ENCODE measurements at places on chromosomes 11 and 22.
A peak's percentile ranks its signal among the peaks of the same experiment; 100 is the strongest.

- no peaks in the 10 kb centered on the region for H3K4me1 ChIP-seq
- no peak for DNase-seq
- no peaks in the 10 kb centered on the region for H3K27me3 ChIP-seq
- H3K36me3 ChIP-seq, result no peaks in the 10 kb centered on the region
- no peak overlapping the region for H3K4me3 ChIP-seq
These were observed 63.5 kb downstream of the LUZP2 start for GRCh38 chr11:24560324-24560723.

DNA sequence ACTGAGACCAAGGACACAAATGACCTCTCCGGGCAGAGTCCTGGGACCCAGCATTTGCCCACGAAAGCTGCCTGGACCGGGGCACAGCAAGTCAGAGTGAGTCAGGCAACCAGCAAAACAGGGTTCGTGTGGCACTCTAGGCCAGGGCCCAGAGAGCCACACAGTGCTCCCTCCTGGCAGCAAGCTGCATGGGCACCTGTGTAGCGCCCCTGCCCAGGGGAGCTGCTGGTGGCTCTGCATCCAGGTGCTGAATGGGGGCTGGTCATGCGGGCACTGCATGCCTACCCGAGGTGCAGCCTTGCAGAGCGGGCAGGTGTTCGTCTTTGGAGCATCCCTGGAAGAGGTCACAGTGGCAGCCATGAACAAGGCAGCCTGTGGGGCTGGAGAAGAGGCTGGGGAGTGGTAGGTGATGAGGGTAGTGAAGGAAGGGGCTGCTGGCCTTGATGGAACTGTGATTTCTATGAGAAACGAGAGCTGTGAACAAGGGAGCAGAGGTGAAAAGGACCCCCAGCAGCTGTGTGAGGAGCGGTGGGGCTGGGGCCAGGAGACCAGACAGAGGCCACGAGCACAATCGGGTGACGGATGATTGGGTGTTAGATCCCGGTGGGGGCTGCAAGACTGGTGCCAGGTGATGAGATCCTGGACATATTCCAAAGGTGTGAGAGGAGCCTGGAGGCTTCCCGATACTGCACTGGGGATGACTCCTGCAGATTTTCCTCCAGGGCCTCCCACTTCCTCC, 63.3 kb downstream of the DGCR2 start:
- H3K27me3 ChIP-seq, result no peaks in the 10 kb centered on the region
- no peak overlapping the region for H3K27ac ChIP-seq
- H3K4me3 ChIP-seq, result no peak overlapping the region
- H3K36me3 ChIP-seq, result peaks cover 38% of the 10 kb centered on the region
- no peaks in the 10 kb centered on the region for H3K4me1 ChIP-seq

DNA sequence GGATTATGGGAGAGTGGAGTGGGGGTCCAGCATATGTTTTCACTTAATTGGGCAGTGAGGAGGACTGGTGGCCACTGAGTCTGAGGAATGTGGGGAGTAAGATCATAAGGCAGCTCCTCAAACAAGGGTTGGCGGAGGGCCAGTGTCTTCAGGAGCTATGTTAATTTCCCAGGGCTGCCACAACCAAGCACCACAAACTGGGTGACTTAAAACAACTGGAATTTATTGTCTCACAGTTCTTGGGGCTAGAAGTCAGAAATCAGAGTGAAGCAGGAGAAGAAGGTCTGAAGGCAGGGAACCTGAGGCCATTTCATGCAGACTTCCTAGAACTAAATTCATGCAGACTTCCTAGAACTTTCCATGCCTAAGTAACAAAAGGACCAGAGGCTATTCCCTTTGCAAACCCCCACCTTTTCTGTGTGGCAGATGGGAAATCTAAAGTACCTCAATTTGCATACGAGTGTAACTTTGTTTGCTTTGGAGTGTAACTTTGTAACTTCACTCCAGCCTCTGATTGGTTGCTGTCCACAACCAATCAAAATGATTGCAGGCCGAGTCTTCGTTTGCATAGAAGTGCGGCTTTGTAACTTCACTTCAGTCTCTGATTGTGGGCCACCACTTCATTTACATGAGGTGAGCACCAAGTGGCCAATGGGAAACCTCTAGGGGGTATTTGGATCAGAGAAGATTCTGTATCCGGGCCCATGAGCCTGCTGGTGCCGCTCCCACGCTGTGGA, 50.5 kb upstream of the ZBED5 start:
- no peak for DNase-seq
- H3K27ac ChIP-seq, result no peak overlapping the region
- H3K4me3 ChIP-seq, result no peak overlapping the region
- no peaks in the 10 kb centered on the region for H3K36me3 ChIP-seq
- no peaks in the 10 kb centered on the region for H3K27me3 ChIP-seq

- H3K36me3 ChIP-seq, result no peaks in the 10 kb centered on the region
- H3K27me3 ChIP-seq, result no peaks in the 10 kb centered on the region
- H3K27ac ChIP-seq, result no peak overlapping the region
- no peak overlapping the region for H3K4me3 ChIP-seq
These were observed 368.6 kb downstream of the TBC1D22A start for GRCh38 chr22:47130883-47131631.

GRCh38 chr11:129911298-129911697, 15.9 kb upstream of the NFRKB start:
- peaks cover 15% of the 10 kb centered on the region for H3K36me3 ChIP-seq
- H3K4me3 ChIP-seq, result no peak overlapping the region
- H3K27me3 ChIP-seq, result no peaks in the 10 kb centered on the region
- no peak for DNase-seq

GRCh38 chr22:22554587-22555284, 4.3 kb downstream of the PRAME start:
- no peaks in the 10 kb centered on the region for H3K27me3 ChIP-seq
- H3K4me1 ChIP-seq, result peaks cover 8% of the 10 kb centered on the region
- H3K36me3 ChIP-seq, result no peaks in the 10 kb centered on the region
- H3K27ac ChIP-seq, result peak overlapping the region; percentile 39
- DNase-seq, result no peak

DNA sequence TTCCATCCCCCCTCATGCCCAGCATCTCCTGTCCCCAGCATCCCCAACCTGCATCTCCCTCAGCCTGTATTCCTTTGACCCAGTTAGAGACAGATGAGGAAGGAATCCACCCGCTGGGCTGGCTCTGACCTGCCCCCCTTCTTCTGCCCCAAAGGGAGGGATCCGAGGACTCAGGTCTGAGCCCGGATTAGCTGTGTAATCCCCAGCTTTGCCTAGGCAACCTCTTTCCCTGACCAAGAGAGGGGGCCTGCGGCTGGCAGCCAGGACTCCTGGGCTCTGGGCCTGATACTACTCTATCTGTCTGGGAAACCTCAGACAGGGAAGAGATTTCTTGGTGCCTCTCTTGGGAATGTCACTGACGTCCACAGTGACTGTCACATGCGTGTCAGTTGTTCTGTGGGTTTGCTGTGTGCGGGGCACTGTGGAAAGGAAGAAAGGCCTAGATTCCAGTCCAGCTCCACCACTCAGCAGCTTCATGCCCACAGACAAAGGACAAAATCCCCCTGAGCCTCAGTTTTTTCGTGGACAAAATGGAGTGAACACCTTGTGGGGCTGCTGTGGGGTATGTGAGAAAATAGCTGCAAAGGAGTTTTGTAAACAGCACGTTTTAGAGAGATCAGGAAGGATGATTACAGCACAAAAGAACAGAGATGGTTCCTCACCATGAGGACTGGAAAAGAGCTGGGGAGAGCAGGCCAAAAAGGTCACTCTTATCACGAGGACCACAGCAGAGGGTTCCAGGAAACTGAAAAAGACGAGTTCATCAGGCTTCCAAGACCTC, 1.3 kb upstream of the NDUFV1 start:
- H3K4me1 ChIP-seq, result peaks cover 18% of the 10 kb centered on the region
- no peak for DNase-seq
- H3K36me3 ChIP-seq, result peaks cover 14% of the 10 kb centered on the region
- H3K27me3 ChIP-seq, result no peaks in the 10 kb centered on the region
- H3K4me3 ChIP-seq, result no peak overlapping the region

- no peaks in the 10 kb centered on the region for H3K36me3 ChIP-seq
- H3K4me3 ChIP-seq, result no peak overlapping the region
- no peak overlapping the region for H3K27ac ChIP-seq
- no peak for DNase-seq
- H3K4me1 ChIP-seq, result no peaks in the 10 kb centered on the region
These were observed 298.8 kb upstream of the TENM4 start for GRCh38 chr11:79739591-79739990.

GRCh38 chr11:72637926-72638325, 36.3 kb downstream of the PDE2A start:
- H3K27ac ChIP-seq, result no peak overlapping the region
- DNase-seq, result no peak
- H3K4me1 ChIP-seq, result peaks cover 5% of the 10 kb centered on the region
- H3K27me3 ChIP-seq, result peaks cover 26% of the 10 kb centered on the region

- H3K27ac ChIP-seq, result no peak overlapping the region
- no peaks in the 10 kb centered on the region for H3K27me3 ChIP-seq
- H3K4me1 ChIP-seq, result no peaks in the 10 kb centered on the region
- H3K36me3 ChIP-seq, result no peaks in the 10 kb centered on the region
These were observed 113.7 kb upstream of the NECTIN1 start for GRCh38 chr11:119842731-119843130.

DNA sequence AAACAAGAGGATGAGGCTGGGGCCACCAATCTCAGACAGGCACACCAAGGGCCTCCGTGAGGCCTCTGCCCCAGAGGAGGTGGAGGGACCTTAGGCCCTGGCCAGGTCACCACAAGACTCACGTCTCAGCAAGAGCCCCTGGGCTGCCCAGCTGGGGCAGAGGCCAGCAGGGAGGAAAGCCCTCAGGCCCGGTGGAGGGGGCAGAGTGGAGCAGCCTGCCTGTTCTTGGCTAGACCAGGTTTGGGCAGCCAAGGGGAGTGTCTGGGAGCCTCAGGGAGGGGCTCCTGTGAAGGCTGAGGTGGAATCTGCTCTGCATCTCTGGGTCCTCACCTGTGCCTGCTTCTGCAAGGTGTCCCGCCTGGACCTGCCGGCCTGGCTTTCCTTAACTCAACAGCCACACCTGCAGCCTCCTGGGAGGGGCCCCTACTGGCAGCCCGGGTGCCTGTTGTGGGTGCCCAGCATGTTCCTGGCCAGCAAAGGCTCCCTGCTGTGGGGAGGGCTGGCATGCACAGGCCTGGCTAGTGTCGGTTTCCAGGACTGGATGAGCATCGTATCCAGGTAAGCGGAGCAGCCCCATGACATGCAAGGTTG, 11.9 kb downstream of the TTLL12 start:
- no peaks in the 10 kb centered on the region for H3K4me1 ChIP-seq
- peaks cover 2% of the 10 kb centered on the region for H3K36me3 ChIP-seq
- no peak overlapping the region for H3K4me3 ChIP-seq
- no peak for DNase-seq
- H3K27ac ChIP-seq, result no peak overlapping the region

DNA sequence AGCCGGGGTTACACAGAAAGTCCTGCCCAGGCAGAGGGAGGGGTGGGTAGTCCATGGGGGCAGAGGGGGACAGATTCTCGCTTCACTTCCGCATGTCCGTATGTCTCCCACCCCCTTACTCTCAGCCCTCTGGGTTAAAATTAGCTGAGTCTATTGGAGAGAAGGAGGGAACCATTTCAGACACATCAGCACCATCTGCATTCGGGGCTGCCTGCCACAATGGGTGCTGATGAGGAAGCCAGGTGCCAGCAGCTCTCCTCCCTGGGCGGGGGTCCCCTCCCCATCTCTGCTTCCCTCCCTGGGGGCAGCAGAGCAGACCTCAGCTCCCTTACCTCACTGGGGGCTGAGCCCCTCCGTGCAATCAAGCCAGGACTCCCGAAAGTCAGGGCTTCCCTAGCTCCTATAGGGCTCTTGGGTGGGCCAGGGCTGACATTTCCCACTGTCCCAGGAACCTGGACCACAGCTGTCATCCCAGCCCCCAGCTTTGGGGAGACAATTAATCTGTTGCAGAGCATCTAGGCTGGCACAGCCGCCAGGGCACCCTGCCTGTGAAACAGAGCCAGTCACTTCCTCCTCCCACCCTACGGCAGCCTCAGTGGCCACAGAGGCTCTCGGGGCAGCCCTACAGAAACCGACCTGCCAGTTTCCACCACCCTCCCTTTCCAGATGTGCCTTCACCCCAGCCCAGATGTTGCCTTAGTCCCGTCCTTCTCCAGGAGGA, 67.3 kb downstream of the PDE2A start:
- H3K4me1 ChIP-seq, result no peaks in the 10 kb centered on the region
- DNase-seq, result no peak
- no peak overlapping the region for H3K27ac ChIP-seq
- peaks cover 4% of the 10 kb centered on the region for H3K27me3 ChIP-seq
- no peak overlapping the region for H3K4me3 ChIP-seq

GRCh38 chr11:73114835-73115220, 27.3 kb downstream of the FCHSD2 start:
- no peaks in the 10 kb centered on the region for H3K27me3 ChIP-seq
- no peak overlapping the region for H3K4me3 ChIP-seq
- no peaks in the 10 kb centered on the region for H3K36me3 ChIP-seq
- DNase-seq, result no peak
- no peaks in the 10 kb centered on the region for H3K4me1 ChIP-seq
- no peak overlapping the region for H3K27ac ChIP-seq

DNA sequence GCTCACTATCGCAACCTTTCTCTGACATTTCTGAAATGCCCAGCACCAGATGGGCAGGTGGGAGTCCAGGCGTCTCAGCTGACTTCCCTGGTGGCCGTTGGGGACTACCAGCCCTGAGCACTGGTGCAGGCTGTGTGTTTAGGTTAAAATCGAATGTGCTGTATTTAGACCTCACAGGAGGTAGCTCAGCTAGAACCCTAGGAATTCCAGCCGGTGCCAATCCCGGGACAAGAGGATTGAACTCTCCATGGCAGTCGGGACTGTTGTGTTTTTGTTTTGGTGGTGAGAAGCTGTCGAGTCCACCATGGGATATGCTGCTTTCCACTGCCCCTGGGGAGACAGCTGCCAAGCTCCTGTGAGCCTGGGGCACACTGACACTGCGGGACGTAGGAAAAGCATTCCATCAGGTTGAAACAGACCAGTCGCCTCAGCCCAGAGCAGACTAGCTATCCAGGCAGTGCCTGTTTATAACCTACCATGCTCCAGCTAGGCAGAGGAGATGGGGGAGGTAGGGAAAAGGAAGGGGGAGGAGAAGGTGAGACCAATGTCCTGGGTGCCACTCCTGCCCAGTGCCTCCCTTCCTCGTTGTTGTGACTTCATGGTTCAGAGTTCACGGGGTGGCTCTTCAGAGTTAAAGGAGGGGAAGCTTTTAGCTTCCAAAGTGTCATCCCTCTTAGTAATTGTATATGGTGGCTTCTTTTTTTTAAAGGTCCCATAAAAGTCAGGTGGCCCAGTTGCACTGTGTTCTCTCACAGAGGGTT, 53.0 kb downstream of the MICAL2 start:
- DNase-seq, result no peak
- H3K4me3 ChIP-seq, result no peak overlapping the region
- peaks cover 8% of the 10 kb centered on the region for H3K36me3 ChIP-seq
- no peak overlapping the region for H3K27ac ChIP-seq

DNA sequence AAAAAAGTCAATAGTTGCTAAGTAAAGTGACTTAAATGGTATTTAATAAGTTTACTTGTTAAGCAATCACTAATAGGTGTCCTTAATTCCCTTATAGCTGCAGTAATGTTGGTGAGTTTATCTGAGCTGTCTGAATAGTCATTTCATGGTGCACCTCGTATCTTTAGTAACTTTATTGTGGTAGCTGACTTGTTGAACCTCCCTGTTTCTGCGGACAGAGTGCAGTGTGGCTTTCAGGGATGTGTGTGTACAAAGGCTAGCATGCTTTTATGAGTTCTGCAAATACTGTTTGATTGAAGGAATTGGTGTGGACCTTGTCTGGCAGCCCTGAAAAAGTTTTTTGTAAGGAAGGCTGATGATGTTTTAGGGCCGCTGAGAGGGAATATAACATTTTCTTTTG, 2.6 kb downstream of the ZNRF3 start:
- H3K4me1 ChIP-seq, result peaks cover 16% of the 10 kb centered on the region
- no peaks in the 10 kb centered on the region for H3K36me3 ChIP-seq
- no peak for DNase-seq
- H3K27ac ChIP-seq, result no peak overlapping the region

GRCh38 chr11:62400760-62401159, 18.1 kb upstream of the SCGB1A1 start:
- no peak overlapping the region for H3K4me3 ChIP-seq
- DNase-seq, result no peak
- no peak overlapping the region for H3K27ac ChIP-seq
- H3K27me3 ChIP-seq, result no peaks in the 10 kb centered on the region
